ENCODE measurements at places on chromosomes 16 and 17.

DNA sequence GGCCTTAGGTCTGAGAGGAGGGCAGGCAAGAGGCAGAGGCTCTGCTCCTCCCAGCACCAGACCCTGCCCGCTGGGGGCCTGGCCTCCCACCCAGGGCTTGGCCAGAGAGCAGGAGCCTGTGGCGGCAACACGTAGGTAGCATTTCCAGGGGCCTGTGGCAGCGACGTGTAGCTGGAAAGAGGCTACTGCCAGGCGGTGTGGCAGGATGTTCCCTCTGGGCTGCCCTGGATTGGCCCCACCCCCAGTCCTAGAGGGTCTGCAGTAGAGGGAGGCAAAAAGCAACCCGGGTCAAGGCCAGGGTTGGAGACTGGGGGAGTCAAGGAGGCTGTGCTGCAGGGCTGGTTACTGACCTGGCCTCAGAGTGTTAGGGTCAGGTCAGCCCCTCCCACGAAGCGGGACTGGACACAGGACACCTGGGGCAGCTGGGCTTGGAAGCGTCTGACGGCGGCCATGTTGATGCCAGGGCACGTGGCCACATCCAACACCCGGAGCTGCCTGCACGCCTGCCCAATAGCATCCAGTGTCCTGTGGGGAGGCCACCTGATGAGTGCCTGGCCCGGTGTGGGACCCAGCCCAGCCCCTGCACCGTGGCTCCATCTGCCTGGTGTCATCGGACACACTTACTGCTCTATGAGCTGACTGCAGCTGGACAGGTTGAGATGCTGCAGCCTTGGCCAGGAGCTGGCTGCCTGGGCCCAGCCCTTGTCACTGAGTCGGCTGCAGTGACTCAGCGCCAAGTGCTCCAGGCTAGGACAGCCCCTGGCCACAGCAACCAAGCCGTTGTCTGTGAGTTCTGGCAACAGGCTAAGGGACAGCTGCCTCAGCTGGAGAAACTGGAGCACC, 8.5 kb downstream of the ELMO3 start:
- DNase-seq = no peak

DNA sequence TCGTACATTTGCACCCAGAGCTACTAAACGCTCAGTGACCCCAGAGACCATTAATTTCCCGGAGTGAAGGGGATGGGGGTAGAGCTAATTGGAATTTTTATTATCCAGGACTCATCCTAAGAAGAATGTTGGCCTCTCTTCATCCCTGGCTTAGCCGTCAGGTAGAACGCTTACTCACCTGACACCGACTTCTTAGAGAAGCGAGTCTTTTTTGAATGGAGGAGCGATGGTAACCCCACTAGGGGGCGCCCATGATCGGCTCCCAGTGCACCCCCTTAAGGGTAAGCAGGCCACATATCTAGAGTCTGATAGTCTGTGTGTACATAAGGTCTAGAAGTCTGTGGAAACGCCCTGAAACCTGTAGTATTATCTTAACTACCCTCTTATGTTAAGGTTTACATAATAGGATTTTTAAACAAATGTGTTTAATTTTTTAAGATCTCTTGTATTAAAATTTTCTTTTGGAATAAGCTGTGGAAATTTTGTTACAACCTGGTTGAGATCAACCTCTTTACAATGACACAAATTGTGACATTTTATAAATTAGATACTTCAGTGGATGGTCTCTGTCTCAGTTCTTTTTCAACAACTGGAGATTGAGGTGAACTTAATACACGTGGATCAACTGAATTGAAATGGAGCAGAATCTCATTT, 229.8 kb downstream of the CPPED1 start:
- peak; percentile 22 for DNase-seq

DNA sequence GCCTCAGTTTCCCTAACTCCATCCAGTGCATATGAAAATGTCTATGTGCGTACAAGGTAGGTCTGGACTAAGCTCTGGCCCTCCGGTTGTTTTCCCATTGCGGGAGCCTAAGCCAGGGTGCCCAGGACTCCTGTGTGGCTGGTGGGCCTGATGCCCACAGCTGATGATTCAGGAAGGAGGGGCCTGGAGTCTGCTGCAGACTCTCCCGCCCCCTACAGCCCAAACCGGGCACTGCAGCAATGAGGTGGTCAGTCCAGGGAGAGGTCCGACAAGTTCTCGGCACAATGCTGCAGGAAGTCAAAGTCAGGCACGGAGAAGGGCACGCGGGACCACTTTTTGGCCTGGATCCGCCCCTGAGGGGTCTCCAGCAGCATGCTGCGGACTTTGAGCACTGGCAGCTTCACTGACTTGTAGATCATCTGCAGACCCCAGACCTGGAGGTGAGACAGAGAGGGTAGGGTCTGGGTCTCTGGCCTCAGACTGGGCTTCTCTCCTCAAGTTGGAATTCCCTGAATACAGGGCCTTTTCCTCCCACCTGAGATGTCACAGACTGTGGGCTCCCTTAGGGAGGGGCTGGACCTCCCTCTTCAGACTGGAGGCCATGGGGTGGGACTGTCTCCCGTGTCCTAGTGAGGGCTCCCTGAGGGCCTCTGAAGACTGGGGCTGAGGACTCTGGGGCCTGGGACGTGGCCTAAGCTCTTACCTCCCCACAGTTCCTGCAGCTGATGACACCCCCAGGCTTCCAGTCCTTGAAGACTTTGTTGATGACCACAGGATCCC, 3.4 kb upstream of the ZNF385C start:
- no peak for DNase-seq

GRCh38 chr16:22161999-22162655, at the start of gene SDR42E2:
TSS of gene SDR42E2 (plus strand) at chr16:22162506. CDS start at chr16:22165583, 3,077 bp downstream.
- DNase-seq = no peak
